ENCODE measurements at places on chromosomes 12 and 14. TPM values are rescaled to one million over a fixed set of nuclear protein-coding genes. Genes with fewer than 3 reads are reported as not detected.
A peak's percentile ranks its signal among the peaks of the same experiment; 100 is the strongest.

Gene MUCL1
- total RNA-seq: not detected

Gene RNASE7
- total RNA-seq: not detected

GRCh38 chr12:42426746-42427145 lies 100.8 kb downstream of the PPHLN1 start:
- peak; percentile 25 for DNase-seq

DNA sequence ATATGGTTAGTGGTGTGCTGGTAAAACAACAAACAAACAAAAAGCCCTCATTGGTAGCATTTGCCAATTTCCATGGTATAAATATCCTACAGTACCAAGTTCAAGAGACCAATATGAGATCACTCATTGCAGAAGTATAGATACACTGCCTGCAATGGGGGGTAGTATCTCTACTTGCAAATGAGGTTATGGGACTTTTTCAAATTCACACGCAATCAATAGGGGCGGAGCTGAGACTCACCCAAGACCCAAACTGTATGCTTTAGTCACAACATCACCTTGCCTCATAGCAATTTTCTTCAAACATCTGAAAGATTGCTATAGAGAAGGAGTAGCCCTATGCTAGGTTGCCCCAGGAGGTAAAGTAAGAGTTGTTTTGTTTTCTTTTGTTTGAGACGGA lies 93.7 kb downstream of the VCPKMT start:
- no peak for DNase-seq

DNA sequence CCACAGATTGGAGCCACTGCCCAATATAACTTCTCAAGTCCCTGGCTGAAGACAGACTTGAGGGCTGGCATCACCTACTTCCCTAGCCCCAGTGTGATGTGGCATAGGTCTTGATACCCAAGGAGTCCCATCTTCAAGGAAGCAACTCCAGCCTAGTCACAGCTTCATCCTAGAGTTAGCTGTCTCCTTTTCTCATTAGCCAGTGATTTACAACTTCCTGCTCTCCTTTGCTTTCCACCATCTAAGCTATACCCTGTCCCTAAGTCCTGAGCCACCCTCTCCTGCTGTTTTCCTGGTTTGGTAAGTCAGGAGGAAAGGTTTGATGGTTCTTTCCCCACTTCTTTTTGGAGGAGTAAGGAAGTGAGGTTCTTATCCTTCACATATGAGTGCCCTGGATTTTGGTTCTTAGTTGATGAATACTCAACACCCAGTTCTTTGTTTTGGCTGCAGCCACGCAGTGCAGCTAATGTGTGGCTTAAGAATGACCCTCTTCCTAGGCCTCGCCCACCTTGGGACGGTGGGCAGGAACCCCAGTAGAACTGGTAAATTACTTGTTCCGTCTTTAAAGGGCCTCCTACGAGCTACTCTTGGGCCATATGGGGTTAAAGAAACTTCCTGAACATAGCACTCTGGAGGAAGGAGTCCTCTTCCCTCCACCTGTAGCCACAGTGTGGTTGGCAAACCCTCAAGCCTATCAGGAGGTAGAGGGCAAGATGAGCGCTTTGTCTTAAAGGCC lies 3.9 kb upstream of the GPX2 start:
- no peak for DNase-seq

- DNase-seq: peak; percentile 81
Measured at GRCh38 chr14:49853572-49854375, 1.2 kb upstream of the NEMF start.

Data from activated CD8-positive, alpha-beta T cell treated with anti-CD3 and anti-CD28 coated beads for 36 hours (primary cell).